ENCODE measurements at places on chromosomes 3 and 15.

DNA sequence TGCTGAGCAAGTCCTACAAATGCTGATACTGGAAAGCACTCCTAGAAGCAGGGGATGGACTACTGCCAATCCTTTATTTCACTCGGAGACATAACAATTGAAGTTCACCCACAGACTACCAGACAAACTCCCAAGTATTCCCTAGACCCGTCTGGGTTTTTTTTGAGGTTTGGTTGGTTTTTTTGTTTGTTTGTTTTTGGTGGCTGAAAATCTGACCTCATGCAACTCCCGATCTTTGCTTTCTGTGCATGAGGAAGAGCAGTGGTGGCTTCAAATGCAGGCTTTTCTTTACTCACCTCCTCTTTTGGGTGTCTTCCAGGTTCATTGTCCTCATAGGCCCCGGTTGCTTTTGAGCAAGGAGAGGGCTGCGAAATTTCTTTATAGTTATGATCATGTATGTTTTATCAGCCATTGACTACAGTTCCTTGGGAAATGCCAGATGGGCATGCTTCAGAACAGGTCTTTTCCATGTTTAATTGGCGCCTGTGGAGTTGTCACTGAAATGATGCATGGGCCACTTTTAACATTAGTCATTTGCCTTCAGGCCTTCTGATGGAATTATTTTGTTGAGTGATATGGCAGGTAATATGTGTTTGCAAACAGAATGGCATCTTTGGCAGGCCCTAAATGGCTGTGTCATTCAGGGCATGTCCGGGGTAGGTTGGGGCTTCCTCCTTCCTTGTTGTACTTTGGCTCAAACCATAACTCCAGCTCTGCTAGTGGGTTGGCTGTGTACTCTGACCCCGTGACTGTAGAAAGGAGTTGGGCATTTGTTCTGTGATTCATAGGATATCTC is 81.3 kb upstream of the ZBED2 start:
- DNase-seq, result no peak

- no peak for DNase-seq
These were observed at the start of gene SUMF1 for GRCh38 chr3:4466741-4467521. Gene SUMF1, minus strand, starts transcription at chr3:4467269. Its CDS starts 24 bp downstream, at chr3:4467245.

- peak; percentile 44 for DNase-seq
These were observed 4.3 kb upstream of the LSMEM2 start for GRCh38 chr3:50274371-50275104.

- no peak for DNase-seq
These were observed 1045.5 kb upstream of the NR2F2 start for GRCh38 chr15:95284933-95285421.

DNA sequence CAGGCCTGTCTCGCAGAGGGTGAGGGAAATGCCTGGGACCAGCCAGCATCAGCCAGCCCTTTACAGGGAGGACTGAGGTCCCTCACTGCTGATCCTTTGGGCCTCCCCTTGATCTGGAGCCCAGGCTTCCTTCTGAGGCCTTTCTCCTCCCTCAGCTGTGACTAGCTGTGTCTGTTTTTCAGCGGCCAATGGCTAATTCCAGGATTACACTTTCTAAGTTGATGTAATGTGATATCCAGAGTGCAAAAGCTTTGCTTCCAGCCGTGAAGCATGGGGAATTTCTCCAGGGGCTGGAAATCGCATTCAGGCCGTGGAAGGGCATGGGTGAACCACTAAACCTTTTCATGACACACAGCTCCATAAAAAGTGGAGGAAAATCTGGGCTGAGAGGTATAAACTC is 157.6 kb downstream of the SHQ1 start:
- no peak for DNase-seq

All from NCI-H1048 (cell line).